ENCODE measurements at places on chromosomes 7 and 10.

- DNase-seq = no peak
Measured at GRCh38 chr10:33945051-33945450, 610.6 kb upstream of the NRP1 start.

DNA sequence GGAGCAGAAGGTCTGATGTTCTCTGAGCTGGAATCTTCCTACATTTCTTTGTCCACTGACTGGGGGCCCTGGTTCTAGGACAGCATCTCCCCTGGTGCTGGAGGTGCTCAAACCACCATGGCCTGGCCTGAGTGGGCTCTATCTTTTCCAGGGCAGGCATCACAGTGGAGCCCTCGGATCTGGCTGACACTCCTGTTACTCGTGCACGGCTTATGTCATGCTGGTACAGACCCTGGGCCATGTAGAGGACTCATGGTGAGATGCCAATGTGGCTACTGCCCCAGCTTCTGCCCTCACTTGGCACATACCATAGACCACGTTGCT is 96.0 kb downstream of the HIPK2 start:
- no peak for DNase-seq

DNA sequence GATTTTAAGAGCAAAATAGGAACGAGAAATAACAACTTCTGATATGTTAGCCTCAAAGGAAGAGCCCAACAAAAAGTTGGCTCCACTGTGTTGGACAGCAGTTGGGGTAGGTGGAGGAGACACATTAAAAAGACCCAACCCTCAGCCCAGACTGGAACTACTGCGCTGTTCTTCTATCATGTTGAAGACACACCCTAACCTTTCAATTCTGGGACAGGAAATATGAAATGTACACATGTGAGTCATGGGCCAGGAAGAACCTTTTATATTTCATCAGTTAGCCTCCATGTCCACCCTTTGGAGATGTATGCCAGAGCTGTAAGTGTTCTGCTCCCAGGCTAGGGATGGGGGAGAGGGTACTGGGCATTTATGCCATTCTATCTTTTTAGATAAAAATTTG is 22.1 kb downstream of the CLDN12 start:
- DNase-seq = no peak

- DNase-seq = no peak
Measured at GRCh38 chr10:15244635-15245197, 76.2 kb upstream of the NMT2 start.

DNA sequence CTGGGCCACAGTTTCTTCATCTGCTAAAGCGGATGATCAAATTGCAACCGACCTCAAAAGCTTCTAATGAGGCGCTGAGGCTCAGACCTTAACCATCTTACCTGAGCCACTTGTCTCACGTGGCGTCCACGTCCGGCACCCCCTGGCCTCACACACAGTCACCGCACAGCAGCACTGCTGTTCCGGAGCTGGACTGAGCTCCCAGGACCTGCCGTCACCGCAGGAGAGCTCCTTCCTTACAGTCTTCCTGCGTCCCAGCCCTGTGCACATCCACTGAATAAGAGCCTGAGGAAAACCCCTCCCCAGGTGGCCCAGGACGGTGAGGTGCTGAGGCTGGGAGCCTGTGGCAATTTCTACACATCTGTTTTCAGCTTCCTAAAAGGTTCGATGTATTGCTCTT is 35.7 kb downstream of the TNS3 start:
- DNase-seq = no peak

DNA sequence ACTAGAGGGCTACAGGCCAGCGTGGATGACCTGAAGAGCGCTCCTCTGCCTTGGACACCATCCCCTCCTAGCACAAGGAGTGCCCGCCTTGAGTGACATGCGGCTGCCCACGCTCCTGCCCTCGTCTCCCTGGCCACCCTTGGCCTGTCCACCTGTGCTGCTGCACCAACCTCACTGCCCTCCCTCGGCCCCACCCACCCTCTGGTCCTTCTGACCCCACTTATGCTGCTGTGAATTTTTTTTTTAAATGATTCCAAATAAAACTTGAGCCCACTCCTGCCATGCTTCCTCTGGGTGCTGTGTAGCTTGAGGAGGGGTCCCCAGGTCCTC is 4.5 kb downstream of the SNCG start:
- no peak for DNase-seq

- peak; percentile 66 for DNase-seq
Measured at GRCh38 chr10:11986593-11987216, 55.9 kb downstream of the UPF2 start.

DNA sequence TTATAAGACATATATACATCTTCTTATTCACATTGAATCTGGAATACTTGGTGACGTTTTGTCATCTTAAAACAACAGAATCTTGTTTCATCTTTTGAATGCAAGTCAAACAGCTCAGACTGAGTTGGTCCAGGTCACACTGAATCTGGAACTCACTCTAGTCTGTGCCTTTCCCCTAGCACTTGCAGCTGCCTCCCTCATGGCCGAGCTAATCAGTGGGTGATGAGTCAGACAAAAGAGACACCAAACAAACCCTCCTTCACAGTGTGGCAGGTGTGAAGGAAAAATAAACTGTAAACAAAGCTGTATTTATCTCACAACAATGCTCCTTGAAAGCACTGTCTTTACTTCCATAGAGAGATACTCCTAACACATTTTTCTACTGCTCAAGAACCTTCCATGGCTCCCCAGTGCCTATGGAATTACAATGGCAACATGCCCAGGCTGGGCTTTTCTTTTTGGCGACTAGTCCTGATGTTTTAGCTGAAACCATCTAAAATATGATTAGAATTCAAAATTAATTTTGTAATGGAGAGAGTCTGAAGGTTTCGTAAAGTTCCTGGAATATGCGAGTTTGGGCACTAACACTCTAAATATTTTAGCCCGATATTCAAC is 140.0 kb downstream of the ZNF365 start:
- peak; percentile 20 for DNase-seq

GRCh38 chr7:114629762-114630161 is 215.1 kb downstream of the FOXP2 start:
- no peak for DNase-seq

DNA sequence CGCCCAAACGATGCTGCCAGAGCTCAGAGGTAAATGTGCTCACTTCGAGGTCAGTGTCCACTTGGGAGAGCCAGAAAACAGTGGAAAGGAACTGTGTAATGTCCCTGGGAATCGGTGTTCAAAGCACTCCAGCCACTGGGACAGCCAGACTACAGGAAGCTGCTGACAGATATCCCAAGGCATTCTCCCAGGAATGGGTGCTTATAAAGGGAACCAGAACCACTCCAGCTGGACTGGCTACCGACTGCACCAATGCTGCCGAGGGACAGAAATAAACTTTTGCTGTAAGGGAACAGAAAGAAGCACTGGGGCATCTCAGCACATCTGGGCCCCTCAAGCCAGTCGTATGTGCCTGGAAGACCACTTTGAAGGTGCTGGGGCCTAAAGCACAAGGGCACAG is 76.7 kb downstream of the ATXN7L1 start:
- no peak for DNase-seq

- DNase-seq = peak; percentile 60
Measured at GRCh38 chr7:36037121-36037662, 115.9 kb upstream of the EEPD1 start.

DNA sequence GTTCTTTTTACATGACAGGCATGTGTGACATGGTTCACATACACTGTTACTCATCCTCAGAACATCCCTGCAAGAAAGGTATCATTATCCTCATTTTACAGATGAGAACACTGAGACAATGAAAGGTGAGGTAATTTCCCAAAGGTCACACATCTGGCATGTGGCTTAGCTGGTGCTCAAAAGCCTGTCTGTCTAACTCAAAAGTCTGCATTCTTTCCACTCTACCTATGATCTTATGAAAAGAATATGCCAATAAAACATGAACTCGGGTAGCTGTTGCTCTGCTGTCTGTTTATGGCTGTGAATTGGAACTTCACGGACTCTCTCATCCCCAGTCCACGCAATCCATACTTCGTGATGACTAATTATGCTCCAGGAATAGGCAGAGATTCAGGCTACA is 79.0 kb upstream of the ODAD2 start:
- peak; percentile 94 for DNase-seq

All from RCC 7860 (cell line).